Activated naive CD4-positive, alpha-beta T cell treated with Interleukin-2 at 50 U/mL for 16 hours (primary cell): ENCODE measurements at places on chromosomes 2 and 18.

DNA sequence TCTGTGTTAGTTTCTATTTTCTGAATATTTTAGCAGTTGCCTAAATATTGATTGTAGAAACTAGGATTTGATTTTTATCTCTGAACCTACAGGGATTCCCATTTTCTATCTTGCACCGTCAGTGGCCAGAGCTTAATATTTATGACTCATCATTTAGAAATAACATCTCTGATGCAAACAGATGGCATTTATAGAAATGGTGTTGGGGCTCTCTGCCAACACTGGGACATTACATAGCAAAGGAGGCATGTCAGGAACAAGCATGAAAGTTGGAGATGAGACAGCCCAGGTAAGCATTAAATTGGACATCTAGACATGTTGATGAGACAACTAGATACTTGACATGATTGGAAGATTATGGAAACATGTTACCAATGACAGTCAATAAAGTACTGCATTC, 165.3 kb upstream of the SYT4 start:
- DNase-seq: no peak

- no peak for DNase-seq
These were observed 21.3 kb downstream of the PIGN start for GRCh38 chr18:62165583-62165982.

- DNase-seq: no peak
These were observed 237.3 kb downstream of the OSR1 start for GRCh38 chr2:19120941-19121750.

DNA sequence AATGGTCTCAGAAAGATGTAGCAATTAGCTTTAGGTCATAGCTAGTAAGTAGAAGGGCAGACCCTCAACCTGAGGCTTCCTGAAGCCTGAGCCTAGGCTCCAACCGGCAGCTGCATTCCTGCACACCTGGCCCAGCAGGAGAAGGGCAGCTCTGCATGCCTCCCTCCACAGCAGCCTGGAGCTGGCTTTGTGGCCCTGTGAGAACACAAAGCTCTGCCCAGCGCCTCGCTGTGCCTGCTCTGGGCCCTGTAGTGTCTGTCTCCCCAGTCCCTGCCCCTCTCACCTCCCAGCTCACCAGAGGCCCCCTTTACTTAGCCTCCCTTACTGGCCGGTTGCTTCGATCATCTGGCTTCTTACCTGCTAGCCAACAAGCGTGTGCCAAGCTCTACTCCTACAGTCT, 6.7 kb downstream of the TMEM214 start:
- no peak for DNase-seq

DNA sequence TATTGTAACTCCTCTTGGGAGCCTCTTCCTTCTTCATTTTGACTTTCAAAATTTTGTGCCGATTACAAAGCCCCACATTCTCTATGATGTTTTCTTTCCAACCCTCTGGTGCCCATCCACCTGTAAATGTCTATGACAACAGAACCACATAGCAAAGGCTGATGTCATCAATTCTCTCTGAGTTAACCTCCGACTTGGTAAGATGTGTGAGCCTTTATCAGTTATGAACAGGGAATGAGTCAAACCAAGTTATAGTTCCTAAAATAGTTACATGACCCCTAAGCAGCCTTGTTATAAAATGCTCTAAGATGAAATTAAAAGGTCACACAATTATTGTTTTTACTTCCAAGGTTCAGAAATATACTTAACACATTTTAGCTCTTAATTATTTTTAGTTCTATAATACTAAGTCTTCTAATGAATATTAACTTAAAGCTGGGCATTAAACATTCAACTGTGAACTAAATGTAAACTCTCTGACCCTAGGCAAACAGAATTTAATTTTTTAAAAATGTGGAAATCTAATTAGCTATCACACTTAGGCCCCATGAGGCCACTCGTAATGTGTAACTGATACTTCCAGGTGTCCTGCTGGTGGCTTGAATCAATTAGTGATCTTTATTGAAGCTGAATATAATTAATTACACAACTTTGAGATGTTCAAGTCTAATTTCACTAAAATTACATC, 102.3 kb upstream of the CYRIA start:
- DNase-seq: no peak

GRCh38 chr2:156864753-156865152, 392.8 kb upstream of the GALNT5 start:
- no peak for DNase-seq
